Right forelimb (tissue), 1 donor: ENCODE measurements at places on chromosomes 1 and 21.

DNA sequence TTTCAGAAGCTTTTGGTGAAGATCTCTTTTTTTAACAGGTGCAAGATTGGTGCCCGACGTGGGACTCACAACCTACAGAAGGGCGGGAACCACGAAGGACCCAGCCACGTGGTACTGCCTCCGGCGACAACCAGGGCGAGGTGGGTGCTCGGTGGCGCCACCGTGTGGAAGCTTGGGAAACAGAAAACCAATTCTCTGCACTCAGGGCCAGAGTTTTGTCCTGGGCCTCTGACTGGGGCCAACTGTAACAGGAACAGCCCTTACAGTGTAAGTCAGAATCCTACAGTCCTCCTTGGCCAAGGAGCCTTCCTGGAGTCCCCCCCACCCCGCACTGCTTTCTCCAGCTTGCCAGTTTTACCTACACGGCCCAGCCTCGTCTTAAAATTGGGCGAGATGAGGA lies 11.6 kb upstream of the S100A7A start:
- no peak for DNase-seq

DNA sequence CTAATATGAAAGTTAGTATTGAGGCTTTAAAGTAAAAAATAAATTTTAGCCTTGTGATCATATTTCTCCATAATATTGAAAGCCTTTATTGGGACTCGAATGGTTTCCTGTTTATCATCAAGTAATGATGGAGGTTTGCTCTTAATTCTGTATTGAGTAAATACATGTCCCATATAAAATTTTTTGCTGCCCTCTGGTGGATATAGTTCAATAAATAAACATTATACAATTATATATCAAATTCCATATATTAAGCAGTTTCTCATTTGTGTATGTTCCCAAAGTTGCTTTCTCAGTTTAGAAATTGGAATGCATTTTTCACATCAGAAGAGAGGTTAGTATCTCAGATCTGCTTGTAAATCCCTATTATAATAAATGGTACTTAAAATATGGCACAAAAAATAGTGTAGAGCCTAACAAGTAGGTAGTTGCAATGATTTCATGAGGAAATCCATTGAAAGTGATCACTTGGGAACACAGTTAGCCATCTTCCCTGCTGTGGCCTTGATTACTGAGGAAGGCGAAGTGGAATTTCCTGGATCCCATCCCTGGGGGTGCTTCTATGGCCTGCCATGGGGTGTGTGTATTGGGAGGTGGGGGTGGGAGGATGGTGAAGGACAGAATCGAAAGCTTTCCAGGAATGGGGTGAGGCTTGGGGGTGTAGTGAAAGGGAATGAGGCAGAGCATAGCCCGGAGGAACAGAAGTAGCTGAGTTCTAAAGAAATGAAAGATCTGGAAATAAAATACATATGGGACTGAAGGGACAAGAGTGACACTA lies 84.1 kb upstream of the C21orf91 start:
- no peak for DNase-seq

GRCh38 chr1:60679524-60680375 lies 402.6 kb upstream of the NFIA start:
- DNase-seq, result no peak

GRCh38 chr1:25682059-25682601 lies 65.5 kb downstream of the MAN1C1 start:
- DNase-seq, result no peak

DNA sequence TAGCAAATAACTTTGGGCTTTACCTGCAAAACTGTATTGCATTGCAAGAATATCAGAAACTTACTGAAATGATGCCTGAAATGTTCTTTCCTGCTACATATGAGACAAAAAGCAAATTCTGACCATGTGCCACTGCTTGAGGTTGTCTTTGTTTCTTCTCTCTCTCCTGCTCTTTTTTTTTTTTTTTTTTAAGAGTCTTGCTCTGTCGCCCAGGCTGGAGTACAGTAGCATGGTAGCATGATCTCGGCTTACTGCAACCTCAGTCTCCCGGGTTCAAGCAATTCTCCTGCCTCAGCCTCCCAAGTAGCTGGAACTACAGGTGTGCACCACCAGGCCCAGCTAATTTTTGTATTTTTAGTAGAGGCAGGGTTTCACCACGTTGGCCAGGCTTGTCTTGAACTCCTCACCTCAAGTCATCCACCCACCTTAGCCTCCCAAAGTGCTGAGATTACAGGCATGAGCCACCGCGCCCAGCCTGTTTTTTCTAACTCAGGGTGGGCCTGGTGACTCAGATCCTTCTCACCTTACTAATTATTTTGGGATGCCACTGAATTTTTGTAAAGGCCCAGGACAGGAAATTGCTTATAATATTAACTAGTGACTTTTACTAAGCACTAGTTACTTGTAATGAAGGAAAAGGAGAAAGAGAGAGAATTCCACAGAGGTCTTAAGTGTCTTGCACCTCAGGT lies 35.9 kb downstream of the DNASE2B start:
- no peak for DNase-seq

DNA sequence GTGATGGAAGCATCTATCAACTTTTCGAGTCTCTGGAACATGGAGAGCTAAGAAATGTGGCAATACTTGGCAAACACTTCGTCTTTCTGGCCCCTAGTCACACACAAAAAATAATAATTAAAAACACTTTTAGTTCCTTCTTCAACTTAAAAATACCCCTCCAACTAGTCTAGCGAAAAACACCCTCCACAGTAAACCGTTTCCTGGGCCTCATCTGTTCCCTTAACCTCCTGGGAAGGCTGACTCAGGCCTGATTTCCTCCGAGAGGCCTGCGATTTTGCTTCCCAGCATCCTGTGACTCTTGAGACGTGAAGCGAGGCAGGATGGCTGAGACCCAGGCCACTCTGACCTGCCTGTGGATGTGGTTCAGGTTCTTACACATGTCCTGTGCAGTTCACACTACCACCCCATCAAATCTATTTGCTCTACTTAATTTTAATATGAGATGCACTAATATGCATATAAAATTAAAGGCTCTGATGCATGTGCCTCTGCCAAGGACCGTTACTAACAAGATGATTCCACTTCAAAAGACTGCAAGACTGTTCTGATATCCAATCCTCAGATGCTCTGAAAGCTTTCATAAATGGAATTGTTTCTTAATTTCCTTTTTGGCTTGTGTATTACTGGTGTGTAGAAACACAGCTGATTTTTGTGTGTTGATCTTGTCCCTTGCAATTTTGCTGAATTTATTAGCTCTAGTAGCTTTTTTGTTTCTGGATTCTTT lies 3.5 kb downstream of the NAV1 start:
- DNase-seq, result no peak

DNA sequence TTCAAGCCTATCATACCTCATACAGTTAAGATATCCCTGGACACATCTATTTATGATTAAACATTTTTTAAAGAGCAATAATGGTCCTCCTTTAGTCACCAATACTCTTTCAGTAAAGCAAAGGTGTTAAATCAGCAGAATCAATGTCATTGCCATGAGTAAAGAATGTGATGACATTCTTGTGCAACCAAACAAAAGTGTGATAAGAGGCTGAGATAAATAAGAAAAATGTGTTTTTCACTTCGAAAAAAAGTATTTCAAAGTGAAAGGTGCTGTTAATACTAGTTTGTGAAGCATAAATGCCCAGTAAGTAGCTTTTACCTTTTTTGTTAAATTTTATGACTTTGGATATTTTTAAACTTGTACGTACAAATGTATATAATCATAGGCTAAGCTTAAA lies 8.4 kb downstream of the SLC44A5 start:
- DNase-seq, result no peak

DNA sequence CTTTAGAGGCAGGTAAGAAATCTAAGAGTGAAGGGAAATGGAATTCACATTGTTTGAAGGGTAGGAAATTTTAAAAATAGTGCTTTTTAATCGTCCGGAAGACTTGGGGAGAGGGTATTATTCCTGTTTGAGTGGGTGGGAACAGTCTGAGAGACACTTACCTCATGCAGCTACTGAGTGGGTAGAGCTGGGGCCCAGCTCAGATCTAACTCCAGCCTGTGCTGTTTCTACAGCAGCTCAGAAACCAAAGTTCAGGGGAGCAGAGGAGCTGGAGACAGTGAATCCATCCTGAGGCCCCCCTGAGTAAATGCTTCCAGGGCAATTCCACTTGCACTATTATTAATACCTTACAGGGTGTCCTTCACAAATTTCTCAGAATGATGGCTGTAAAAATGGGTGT lies 63.8 kb downstream of the FGGY start:
- no peak for DNase-seq

GRCh38 chr1:100277866-100278265 lies 11.8 kb downstream of the RTCA start:
- DNase-seq, result no peak

- DNase-seq, result no peak
Measured at GRCh38 chr1:84701376-84701775, 11.1 kb upstream of the SSX2IP start.

DNA sequence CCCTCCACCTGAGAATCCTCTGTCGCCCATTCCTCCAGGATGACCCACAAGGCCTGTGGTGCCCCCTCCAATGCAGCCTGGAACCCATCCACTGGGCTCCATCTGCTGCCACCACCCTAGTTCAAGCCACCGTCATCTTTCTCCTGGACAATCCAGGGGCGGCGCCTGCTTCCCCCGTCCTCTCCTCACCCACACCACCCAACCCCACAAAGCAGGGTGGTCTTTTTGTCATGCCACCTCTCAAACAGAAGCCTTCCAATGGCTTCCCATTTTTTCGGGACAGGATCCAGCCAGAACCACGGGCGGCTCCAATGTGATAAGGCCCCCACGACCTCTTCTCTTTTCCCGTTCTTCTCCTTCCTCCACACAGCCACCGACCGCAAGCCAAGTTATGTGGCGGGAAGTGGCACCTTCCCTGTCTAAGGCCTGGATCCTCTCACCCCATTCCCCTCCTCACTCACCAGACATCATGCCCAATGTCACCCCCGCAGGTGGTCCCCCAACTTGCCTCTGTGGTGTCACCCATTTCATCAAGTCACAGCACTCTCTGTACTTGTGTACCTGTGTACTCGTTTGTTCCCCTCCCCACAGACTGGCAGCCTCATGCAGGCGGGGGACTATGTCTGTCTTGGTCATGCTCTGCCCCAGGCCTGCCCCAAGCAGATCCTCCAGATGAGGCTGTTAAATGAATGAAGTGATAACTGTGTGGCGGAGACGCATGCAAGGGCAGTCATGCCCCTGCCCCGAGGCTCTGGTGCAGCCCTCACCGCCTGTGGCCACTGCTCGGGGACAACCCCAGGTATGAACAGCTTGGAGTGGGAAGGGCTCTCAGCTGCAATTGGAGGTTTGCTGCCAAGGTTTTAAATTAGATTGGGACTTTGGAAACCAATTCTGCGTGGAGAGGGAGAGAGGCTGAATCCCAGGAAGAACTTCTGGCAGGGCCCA lies 11.0 kb downstream of the UBXN11 start:
- DNase-seq, result no peak

DNA sequence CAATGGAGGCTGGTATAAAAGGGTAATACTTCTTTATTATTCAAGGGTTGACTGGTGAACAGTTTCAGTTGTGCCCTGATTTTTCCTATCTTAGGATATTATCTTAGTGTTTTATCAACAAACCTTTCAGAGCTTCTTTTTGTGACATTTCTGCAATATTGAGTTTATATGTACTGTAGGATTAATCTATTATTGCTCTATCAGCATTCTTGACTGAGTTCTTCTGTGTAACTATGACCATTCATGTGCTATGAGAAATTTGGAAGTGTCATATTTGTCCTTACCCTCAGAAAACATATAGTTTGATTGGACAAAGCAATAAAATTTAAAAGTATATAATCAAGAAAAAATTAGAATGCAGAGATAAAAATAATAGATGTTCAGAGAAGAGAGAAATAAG lies 25.5 kb upstream of the MRPS6 start:
- no peak for DNase-seq

DNA sequence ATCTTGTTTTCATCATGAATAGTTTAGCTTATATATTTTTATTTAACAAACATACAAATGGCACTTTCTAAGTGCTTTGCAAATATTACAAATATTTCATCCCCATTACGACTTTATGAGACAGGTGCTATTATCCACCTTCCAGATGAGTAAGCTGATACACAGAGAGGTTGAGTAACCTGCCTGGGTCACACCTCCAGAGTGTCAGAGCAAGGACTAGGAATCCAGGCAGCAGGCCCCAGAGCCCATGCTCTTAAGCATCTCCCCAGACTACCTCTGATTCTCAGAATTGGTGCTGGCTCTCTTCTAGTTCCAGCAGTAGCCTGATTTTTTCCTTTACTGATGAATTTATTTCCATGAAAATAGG lies 40.0 kb downstream of the EPHB2 start:
- no peak for DNase-seq

GRCh38 chr1:8338526-8339202 lies 20.8 kb downstream of the SLC45A1 start:
- no peak for DNase-seq

- DNase-seq, result no peak
Measured at GRCh38 chr1:59738152-59738551, 76.6 kb upstream of the HOOK1 start.

DNA sequence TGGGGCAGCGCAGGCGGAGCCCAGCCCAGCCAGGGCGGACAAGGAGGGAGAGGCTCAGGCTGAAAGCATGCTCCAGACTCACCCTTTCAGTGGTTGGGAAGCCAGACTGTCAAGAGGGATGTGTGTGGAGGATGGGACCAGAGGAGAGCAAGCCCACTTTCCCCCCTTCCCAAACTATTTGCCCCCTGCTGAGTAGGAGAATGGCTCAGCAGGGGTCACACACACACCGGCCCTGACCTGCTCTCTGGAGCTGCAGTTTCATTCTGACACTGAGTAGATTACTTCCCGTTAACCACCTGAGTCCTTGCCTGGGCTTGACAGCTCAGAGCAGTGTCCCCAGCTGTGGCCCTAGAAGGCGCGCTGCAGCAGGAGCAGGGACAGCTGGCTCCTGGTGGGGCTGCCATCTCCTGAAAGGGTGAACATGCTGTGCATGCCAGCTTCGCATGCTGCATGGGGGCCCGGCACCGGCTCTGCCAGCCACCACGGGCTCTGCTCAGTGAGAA lies 51.6 kb upstream of the CNTN2 start:
- DNase-seq, result no peak

DNA sequence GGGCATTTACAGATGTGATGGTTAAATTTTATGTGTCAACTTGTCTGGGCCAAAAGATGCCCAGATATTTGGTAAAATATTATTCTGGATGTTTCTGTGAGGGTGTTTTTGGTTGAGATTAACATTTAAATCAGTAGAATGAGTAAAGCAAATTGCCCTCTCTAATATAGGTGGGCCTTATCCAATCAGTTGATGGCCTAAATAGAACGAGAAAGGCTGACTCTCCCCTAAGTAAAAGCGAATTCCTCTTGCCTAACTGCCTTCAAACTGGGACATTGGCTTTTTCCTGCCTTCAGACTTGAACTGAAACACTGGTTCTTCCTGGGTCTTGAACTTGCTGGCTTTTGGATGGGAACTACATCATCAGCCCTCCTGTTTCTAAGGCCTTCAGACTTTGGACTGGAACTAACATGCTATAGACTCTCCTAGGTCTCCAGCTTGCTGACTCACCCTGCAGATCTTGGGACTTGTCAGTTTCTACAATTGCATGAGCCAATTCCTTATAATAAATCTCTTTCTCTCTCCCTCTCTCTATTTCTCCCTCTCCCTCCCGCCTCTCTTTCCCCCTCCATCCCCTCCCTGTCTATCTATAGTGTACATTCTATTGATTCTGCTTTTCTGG lies 10.2 kb upstream of the NAV1 start:
- no peak for DNase-seq

GRCh38 chr1:147496571-147497210 lies 44.6 kb upstream of the BCL9 start:
- peak; percentile 59 for DNase-seq
